ENCODE measurements at places on chromosomes 3 and 15. TPM values are rescaled to one million over a fixed set of nuclear protein-coding genes. Genes with fewer than 3 reads are reported as not detected.

DNA sequence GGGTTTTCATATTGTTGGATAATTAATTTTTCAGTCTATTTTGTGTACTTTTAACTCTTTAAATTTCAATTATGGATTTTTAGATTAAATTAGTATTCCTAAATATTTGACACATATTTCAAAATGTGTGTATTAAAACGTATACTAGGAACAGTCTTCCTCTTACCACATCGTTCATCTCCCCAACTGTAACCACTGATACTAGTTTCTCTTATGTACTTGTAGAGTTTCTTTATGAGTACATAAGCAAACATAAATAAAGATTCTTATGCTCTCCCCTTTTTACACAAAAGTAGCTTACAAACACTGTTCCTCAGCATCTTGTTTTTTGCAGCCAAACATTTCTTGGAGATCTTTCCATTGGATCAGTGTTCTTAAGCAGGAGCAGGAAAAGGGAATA lies 45.9 kb downstream of the CMSS1 start:
- DNase-seq, result no peak

- DNase-seq, result no peak
Measured at GRCh38 chr3:189547448-189547847, 83.7 kb upstream of the TP63 start.

DNAJC13 gene
- 17.3 TPM for polyA plus RNA-seq

GRCh38 chr3:129462361-129462968 lies 22.4 kb downstream of the IFT122 start:
- DNase-seq, result no peak

DHX30 gene
- polyA plus RNA-seq, result 52.0 TPM

DNA sequence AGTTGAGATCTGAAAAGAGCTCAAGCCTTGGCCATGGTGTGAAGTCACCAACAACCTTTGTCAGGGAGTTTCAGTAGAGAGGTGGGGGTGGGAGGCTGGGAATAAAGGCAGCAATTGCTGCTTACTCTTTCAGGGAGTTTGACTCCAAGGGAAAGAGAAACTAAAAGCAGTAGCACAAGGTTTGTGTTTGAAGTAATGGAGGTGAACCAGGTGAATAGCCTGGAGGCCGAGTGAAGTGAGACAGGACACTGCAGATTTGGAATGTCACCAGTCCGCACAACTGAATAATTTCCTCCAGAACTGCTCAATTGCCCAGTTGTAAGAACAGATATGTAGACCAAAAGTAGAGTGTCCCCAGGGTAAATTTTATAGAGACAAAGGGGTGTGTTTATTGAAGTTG lies 44.1 kb downstream of the CD86 start:
- no peak for DNase-seq

GRCh38 chr15:44573386-44573785 lies 36.4 kb downstream of the EIF3J start:
- no peak for DNase-seq

GRCh38 chr3:39099242-39099641 lies 8.2 kb downstream of the GORASP1 start:
- DNase-seq, result no peak

GRCh38 chr15:63052961-63053698 lies 10.6 kb downstream of the TPM1 start:
- DNase-seq, result no peak

AADAC gene
- 0.94 TPM for polyA plus RNA-seq

- no peak for DNase-seq
Measured at GRCh38 chr15:34799149-34800101, 4.1 kb upstream of the ACTC1 start.

GRCh38 chr15:77023576-77024272 lies 28.8 kb downstream of the PSTPIP1 start:
- DNase-seq, result no peak

GRCh38 chr3:160402221-160403027 lies 3.0 kb downstream of the SMC4 start:
- DNase-seq, result no peak

UROC1 gene
- polyA plus RNA-seq, result 0.03 TPM

DNA sequence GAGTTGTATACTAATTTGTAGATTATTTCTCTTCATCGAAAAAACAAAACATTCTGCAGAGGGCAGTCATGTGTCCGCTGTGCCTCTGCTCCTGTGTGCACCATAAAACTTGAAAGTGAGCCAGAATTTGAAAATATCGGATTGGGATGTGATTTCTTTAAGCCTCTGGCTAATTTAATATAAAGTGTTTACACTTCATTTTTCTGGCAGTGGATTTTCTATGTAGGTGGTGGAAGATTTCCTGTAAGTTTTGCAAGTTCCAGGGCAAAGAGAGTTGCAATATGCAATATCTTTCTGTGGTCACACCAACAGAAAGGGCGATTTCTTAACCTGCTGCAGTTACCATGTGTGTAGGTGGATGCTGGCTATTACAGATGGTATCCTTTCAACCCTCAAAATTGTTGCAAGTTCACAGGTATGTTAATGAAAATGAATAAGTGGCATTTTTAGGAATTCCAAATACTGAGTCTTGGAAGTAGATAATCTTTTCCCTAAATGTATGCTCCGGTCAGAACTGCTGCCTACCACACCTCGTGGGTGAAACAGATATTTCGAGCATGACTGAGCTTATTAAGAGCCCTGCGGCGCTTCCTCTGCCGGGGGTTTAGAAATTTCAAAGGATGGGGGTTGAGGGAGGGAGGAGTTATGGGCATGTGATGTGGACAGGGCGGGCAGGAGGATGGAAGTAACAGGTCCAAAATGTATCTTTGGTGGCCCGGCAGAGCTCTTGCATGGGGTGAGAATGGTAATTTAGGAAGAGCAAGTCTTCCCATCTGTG lies 134.0 kb downstream of the PGPEP1L start:
- no peak for DNase-seq

GRCh38 chr3:10960255-10960654 lies 32.3 kb upstream of the SLC6A1 start:
- DNase-seq, result no peak

NPAP1 gene
- 0.03 TPM for polyA plus RNA-seq

IGF2BP2 gene
- polyA plus RNA-seq, result 6.8 TPM

CCDC39 gene
- polyA plus RNA-seq, result 0.14 TPM

DNA sequence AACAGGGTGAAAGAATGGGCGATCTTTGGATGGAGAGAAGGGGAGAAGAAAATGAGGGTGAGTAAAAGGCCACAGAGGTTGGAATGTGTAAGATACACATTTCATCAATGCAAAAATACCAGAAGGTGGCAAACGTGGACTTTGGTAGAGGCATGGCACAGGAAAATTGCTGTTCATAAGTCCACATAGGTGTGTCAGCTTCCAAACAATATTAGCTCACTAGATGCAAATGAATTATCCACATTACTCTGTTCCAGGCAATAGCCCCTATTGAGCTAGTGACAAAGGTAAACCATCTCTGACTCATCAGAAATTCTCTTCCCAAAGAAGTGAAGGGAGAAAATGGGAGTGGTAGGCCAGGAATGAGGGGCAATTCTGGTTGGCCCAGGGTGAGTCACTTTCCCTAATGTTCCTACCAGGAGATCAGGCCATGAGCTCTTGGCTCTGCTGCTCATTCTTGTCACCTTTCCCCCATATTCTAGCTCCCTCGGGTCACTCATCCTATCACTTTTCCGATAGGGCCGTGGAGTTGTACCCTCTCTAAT lies 19.9 kb downstream of the ACKR2 start:
- no peak for DNase-seq

PIGZ gene
- 10.8 TPM for polyA plus RNA-seq

SNX22 gene
- 1.1 TPM for polyA plus RNA-seq

- no peak for DNase-seq
Measured at GRCh38 chr15:90660195-90660998, 56.7 kb upstream of the BLM start.

DNA sequence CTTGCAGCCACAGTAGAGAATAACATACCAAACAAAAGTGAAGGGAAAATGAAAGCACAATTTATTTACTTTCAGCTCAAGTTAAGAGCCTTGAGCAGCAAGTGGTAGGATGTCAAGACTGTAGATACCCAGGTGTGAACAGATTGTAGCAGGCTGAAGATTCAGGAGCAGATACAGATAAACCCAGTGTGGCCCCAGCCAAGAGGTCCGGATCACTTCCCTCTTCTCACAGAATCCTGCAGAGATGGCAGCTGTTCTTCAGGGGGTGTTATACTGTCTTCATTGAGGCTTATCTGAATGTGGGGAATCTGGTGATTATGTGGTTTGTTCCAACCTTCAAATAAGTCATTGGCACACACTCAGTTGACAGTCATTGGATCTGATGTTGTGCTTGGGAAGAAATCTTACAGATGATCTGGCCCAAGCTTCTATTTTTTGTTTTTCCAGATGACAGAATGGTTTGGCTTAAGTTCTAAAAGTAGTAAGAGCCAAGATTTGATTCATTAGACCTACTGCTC lies 2.2 kb downstream of the STARD9 start:
- DNase-seq, result no peak

- peak; percentile 8 for DNase-seq
Measured at GRCh38 chr3:77571971-77572715, 532.2 kb downstream of the ROBO2 start.

- DNase-seq, result no peak
Measured at GRCh38 chr3:21392526-21392925, 358.5 kb downstream of the ZNF385D start.

SNAPC5 gene
- 46.2 TPM for polyA plus RNA-seq

DNA sequence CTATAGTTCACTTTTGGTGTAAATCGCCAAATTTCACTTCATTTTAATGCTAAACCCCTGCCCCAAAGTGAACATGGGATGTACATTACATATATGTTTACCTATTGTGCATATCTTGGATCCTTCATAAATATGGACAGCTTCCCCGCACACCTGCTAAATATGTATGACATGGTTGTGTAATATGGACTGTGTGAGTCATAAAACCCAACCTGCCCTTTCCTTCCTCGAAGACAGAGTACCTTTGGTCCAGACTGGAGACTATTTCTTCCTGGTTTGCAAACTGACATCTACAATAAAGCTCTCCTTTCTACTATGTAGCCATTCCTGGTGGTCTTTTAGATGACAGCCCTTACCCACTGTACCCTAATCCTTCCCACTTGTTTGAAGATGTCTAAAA lies 12.4 kb downstream of the ACTC1 start:
- no peak for DNase-seq

CADPS gene
- polyA plus RNA-seq, result 1.4 TPM

GMPS gene
- polyA plus RNA-seq, result 21.7 TPM

GRCh38 chr3:178485756-178486155 lies 50.5 kb upstream of the KCNMB2 start:
- DNase-seq, result no peak

DNA sequence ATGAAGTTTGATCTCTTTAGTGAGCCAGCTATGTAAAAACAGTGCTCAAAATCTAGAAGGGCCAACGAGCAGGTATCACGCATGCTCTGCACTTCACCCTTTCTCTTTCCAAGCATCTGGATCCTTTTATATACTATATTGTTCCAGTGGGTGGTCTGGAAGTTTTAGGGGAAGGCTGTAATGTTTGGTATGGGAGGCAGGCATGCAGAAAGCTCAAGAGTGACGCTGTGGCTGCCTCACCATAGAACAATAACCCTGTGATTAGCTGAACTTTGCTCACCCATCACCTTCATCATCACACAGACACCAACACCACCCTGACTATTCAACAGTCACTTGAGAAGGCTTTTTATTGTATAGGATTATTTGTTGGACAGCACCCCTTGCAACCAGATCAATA lies 81.6 kb downstream of the FBN1 start:
- DNase-seq, result no peak

DNA sequence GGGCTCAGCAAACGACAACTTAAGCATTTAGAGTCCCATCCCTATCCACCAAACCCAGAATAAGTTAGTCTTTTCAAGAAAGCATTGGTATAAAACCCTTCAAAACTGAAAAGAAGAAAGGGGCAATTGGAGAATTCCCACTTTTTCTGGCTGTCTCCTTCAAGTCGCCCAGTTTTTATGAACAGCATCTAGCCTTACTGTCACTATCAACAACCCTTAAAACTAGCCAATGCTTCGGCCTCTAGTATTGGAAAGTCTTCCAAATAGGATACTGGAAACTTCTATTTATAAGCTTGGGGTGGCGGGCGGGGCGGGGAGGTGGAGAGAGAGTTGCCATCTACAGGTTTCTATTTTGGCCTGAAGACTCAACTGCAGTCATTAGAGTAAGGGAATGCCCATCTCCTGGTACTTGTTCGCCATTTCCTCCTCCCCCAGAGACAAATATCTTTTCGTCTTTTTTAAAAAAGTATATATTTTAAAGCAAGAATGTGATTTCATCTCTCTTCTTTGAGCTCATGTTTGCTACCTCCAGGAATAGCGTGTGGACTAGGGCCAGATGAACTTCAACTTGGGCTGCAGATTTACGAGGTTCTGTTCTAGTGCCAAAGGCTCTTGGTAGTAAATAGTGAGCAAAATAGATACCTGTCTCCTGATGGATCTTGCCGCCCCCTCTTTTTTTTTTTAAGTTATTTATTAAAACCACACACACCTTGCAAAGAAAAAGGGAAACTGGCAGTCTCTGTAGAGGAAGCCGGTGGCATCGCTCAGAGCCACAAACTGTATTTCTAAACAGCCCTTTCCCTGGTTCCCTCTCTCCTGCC lies 2.7 kb downstream of the BCL6 start:
- peak; percentile 66 for DNase-seq

DNA sequence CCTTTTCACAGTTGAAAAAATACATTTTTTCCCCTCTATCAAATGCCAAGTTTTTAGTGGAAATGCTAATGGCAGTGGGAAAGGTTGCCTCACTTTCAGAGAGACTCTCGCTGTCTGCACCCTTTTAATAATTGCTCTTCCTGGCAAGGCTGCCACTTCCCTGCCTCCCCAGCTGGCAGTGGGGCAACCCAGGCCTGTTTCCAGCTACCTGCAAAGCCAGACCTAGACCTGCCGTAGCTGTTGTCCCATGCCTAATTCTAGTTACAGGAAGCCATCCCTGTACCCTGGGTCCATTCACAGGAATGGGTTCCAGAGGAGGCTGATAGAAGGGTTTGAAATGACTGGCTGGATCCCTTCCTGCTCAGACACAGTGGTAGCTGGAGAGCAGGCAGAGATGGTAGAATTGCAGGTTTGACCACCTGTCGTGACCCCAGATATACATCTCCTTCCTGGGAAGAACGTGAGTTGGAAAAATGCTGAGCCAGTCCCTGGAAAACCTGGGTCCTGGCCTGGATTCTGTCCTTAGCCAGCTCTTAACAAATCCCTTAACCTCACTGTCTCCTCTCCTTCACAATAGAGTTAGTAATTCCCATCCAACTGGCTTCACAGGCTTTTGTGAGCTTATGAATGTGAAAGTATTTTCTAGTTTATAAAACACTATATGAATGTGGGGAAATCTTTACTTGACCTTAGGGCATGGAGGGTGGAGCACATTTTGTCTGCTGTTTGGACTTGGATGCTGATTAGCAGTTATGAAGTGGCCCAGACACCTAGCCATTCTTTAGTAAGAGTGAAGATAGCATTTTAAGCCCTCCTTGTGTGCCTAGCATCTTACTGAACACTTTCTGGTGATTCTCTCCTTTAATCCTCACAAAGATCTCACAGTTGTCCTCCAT lies 12.9 kb upstream of the ALPK3 start:
- DNase-seq, result no peak

GRCh38 chr15:57609805-57610529 lies 18.3 kb downstream of the MYZAP start:
- DNase-seq, result peak; percentile 83

- no peak for DNase-seq
Measured at GRCh38 chr3:97497138-97497537, 267.4 kb upstream of the ARL6 start.

LCTL gene
- not detected for polyA plus RNA-seq

Data from urinary bladder (tissue), 4 donors.